ENCODE measurements at places on chromosomes 5 and 9.

GRCh38 chr9:89839449-89839848 lies 234.6 kb downstream of the GADD45G start:
- no peak for DNase-seq

DNA sequence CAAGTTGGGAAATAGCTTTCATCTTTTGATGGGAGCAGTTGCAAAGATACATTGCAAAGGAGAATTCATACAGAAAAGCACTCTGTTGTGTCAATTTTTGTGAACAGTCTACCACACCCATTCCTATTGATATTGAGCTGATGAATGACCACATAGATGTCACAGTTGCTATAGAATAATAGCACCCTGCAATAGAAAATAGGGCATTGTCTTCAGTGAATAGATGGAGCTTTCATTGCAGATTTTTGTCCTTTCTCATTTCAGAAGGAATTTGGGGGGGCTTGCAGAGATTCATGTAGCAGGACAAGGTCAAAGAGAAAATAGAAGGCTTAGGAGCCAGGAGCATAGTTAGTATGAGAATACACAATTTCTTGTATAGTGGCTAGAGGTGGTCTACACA lies 237.9 kb downstream of the TMEM38B start:
- DNase-seq, result no peak

DNA sequence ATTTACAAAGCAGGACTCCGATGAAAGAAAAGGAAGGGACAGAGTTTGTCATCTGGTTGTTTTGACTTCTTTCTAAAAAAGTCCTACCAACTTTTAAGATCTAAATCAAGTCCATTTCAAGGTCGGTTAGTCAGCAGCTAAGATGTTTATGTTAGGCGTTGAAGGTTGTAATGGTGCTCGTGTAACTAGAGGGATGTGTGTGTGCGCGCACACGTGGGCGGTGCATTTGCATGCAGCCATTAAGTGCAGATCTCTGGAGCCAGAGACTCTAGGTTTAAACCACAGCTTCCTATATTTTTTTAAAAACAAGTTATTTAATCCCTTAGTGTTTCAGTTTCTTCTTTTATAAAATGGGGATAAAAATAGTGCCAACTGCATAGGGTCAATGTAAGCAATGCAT lies 77.0 kb upstream of the SMIM32 start:
- DNase-seq, result no peak

DNA sequence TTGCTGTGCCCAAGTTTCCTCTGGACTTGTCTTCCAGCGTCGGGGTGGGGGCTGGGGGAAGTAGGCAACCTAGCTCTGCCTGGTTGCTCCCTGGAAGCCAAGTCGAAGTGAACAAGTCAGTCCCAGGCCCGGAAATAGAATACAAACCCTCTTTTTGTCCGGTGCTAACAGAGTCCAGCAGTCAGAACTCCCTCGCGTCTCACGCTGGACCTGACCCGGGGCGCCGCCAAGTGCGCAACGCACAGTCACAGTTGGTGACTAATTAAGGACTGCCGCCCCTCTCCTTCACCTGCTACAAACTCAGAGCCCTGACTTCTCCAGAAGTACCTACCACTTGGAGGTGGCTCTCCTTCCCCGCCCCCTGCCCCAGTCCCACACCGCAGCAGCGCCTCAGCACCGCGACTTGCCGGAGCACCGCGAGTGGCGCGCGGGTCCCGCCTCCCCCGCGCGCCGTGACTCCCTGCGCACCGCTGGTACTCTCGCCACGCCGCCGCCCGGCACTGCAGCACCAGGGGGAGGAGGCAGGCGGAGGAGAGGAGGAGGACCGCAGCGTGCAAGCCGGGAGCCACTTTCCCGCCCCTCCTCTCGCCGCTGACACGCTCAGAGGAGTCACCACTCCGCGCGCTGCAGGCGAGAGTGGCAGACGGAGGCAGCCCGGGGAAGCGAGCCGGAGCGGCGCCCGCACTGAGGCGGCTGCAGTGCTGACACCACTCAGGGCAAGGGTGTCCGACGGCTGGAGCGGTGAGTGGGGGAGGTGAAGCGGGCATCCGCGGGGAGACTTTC lies at the start of gene SV2C:
Gene SV2C, plus strand, starts transcription at position 612 of the 783 bp plus-strand sequence. CDS start 48,368 bp downstream, outside the sequence.
- peak; percentile 54 for DNase-seq

GRCh38 chr9:14089051-14089803 lies 224.7 kb downstream of the NFIB start:
- DNase-seq, result peak; percentile 66

- peak; percentile 69 for DNase-seq
These were observed 136.7 kb upstream of the NFIL3 start for GRCh38 chr9:91560301-91560700.

GRCh38 chr9:36949466-36949865 lies 84.6 kb downstream of the PAX5 start:
- no peak for DNase-seq

- no peak for DNase-seq
These were observed 68.8 kb downstream of the ITGA1 start for GRCh38 chr5:52856564-52856963.

DNA sequence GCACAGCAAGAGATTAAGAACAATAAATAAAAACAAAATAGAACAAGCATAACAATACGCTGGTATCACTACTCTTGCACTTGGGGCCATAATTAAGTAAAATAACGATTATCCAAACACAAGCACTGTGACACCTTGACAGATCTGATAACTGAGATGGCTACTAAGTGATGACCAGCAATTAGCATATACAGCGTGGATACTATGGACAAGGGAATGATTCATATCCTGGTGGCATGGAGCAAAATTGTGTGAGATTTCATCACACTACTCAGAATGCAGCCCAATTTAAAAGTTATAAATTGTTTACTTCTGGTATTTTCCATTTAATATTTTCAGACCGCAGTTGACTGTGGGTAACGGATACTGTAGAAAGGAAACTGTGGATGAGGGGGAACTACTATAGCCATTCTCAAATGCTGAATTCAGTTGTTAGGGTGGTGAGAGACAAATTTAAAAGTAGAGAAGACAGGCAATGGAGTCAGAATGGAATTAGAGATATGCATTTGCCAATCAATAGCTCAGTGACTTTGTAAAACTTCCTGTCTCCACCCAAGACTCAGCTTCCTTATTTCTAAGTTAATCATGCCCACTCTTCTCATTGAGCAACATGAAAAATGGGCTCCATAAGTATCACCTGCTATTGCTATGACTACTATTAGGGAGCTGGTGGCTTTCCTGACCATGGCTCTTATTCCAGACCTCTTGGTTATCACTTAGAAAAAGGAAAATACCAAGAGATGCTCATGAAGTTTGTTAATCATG lies 300.8 kb downstream of the TRIM32 start:
- DNase-seq, result no peak

DNA sequence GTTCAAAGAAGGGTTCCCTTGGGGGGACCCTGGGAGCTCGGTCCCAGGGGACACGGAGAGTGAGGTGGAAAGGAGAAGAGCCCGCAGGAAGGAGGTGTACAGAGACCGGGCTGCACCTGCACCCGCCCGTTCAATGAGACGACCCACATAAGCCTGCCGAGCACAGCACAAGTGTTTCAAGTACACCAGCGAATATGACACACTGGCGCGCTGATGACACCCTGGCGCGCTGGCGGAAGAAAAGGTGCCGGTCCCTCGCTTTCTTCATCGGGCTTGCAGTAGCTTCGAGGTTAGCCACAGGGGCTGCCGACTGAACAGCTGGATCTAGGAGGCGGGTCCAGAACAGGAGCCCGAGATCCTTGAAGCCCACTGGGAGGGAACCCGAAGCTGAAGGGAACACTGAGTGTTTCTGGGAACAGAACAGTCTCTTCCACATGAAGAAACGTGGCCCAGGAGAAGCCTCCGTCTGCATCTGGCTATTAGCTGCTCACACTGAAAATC lies 1.4 kb downstream of the TBC1D9B start:
- DNase-seq, result no peak

- no peak for DNase-seq
These were observed 96.7 kb downstream of the UGCG start for GRCh38 chr9:111993319-111993718.

GRCh38 chr5:141533897-141534296 lies 45.0 kb downstream of the PCDHGC5 start:
- no peak for DNase-seq

DNA sequence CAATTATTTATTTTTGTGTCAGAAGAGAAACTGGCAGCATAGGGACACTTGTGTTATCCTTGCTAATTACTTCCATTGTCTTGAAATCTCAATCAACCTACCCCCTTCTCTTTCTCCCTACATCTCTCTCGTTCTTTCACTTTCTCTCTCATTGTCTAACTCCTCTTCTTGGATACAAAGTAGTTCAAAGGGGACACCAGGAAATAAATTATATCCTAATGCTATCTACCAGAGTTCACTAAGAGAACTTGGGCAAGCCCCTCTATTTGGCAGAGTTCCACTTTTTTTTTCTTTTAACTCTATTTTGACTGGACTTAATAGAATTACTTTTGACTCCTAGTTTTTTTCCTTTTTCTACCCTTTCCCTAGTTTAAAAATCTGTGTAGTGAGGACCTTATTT lies 102.2 kb downstream of the MEF2C start:
- no peak for DNase-seq

DNA sequence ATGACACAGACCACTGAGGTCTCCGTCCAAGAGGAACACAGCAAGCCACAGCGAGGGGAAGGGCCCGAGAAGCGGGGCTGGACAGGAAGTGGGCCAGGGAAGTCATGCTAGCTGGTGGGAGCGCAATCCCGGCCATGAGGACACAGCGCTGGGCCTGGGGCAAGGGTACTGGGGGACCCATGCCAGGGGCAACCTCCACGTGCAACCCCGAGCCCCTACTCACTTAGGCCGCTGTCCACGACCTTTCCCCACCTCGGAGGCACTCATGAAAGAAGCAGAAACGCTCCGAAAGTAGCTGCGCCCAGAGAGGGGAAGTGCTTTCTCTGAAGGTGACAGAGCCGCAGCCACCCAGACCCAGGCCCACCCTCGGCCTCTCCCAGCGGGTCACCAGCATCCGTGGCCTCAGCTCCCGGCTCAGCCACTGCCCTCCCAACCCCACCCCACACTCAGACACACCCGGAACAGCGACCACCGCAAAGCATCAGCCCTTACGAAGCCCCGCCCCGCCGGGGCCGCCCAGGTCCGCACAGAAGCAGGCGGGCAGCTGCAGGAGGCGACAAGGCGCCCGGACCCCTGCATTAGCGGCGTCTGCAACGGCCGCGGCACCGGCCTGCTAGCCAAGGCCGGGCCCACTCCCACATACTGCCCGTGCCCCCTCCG lies 782 bp downstream of the BICD2 start:
- DNase-seq, result no peak

DNA sequence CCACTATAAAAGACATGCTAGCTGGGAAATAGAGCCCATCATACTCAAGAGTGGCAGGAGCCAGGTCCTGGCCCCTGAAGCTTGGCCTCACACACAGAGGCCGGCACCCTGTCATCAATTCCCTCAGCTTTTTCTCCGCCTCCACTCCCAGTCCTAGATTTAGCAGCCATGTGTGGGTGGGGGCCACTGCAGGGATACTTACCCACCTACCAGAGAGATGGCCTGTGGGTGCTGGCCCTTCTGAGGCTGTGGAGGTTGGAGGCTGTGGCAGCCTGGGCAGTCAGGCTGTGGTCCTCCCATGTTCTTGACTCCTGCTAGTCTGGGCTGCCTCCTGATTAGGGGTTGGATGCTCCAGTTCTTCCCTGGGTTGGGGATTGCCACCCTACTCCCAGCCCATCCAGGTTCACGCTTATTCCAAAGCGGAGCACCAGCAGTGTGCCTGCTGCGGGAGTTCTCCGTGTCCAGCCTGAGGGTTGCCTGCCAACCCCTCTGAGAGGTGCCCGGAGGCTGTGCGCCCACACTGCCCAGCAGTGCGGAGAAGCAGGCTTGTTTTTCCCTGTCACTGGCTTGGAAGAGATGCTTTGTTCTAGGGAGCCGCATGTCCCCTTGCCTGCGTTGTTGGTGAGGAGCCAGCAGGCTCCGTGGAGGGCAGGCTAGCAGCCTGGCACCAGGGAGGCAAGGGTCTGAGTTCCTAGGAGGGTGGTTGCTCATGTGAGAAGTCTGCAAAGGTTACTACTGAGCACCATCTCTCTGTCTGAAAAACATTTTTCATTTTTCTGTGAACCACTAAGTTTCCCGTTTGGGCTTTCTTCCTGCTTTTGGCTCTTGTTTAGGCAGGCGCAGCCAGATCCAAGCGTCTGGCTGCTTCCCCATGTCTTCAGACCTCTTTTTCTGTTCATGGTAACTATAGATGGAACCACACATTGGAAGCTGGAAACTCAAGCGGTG lies 7.5 kb downstream of the SLC22A5 start:
- no peak for DNase-seq

GRCh38 chr5:150946351-150946905 lies 41.6 kb upstream of the ZNF300 start:
- DNase-seq, result no peak

DNA sequence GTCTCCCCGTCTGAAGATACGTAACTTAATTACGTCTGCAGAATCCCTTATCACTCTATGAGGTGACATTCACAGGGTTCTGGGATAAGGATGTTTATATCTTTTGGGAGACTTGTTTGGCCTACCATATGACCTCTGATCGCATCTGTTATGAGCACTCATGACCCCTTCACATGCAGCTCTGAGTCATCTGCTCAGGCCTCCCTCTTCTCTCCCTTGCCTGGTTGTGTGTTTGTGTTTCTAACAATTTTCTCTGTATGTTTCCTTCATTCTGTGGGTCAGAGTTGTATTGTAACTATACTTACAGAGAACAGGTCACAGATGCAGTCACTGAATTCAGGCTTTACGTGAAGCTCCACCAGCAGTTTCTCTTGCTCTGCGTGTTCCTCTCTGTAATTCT lies 330.6 kb downstream of the TENT4A start:
- DNase-seq, result peak; percentile 12

DNA sequence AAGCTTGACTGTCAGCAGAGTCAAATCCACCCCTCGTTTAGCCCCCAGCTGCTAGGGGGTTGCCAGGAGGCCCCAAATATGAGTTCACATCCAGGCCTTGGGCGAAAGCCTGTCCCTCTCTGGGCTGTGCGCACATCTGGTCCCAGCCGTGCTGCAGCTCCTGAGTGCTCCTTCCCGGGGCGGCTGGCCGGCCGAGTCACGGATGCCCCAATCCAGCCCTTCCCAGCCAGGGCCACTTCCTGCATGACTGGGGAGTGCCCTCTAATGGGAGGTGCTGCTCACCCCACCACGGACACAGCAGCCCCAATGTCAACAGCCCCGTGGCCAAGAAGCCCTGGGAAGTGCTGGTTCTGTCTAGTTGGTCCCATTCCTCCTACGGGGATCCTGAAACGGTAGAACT lies 103.5 kb upstream of the FCN2 start:
- DNase-seq, result no peak

DNA sequence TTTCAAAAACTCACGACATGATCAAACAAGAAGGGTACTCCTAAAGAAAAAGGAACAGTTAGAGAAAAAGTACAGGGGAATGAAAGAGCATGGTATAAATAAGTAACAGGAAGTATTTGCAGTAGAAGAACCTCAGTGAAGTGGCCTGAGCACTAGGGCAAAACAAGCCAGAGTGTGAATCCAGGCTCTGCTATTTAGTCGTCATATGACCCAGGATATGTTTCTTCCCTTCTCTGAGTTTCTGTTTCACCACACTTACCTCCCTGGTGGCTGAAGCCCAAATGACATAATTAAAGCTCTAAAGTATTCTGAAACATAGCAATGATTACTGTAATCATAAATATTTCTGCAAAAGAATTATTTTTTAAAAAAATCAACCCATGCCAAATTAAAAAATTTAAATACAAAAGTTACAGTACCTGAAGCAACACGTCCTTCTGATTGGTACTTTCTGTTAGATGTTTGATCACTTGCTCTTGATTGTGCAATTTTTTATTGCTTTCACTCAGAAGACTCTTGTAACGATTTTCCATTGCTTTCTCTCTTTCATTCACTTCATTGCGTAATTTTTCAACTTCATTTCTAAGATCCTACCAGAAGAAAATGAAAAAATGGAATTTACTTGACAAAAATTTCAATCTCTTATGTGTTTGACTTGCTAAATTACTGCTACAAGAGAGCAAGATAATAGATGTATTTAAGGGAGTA lies 88.9 kb downstream of the CDK5RAP2 start:
- DNase-seq, result no peak
